ENCODE measurements at places on chromosomes 4 and X.

DNA sequence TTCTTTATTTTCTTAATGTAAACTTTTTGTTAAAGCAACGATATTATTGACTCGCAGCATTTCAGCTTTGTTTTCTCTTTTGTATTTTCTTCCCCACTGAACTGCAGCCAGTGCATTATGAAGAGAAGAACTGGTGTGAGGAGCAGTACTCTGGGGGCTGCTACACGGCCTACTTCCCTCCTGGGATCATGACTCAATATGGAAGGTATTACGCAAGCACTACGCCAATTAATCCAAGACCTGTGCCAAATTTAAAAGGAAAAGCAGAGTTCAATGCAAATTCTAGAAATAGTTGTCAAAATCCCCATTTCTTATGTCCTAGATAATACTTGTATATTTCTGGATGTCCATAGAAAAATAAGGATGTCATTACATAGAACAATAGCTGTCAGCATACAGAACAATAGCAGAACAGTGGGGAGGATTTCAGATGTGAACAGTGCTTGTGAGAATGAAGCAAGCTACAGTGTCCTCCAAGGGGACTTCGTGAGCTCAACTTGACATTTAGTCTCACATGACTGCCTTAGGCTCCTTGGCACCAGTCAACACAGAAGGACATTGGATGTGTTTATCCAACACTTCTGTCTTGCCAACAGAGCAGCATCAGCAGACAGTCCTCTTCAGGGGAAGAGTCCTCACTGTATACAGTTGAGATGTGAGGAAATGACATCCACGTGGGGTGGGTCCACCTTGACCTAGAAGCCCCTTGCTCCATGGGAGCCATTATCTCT lies 85.9 kb downstream of the MAOA start:
- peak; percentile 46 for DNase-seq

DNA sequence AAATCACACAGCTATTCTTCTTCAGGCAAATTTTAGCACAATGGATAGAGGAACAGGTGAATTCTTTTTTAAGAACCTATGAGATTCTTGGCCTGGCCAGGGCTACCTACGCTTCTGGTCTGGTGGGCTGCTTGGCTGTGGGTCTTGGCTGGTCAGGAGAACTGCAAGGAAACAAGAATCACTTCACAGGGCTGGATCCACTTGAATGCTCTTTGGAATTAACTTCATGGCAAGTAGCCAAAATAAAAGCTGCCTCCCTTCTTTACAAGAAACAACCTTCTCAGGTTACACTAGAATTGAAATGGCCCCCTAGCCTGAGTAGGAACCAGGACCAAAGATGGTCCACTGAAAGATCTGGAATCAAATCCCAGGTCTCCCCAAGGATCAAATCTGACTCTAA lies 519.1 kb downstream of the IQCM start:
- DNase-seq: no peak

DNA sequence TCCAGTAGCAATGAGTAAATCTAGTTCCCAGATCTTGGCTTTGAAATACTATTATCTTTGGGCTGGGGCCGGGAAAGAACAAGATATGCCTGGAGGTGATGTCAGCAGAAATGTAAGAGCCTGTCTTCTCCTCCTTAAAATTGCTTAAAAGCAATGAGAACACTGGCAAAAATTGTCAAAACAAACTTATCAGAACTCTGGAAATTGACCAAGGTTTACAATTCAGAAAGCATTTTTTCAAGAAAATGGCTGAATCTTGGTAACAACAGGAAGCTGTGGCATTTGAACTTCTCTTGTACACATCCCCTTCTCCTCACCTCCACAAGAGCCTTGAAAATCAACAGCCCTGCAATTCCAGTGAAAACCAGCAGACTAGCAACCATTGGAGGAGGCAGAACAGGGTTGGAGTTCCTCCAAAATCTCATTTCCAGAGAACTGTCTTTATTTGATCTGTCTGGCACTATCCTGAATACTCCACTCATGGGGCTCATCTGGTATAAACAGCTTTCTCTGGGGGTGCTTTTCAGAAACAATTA lies 13.5 kb downstream of the TIMP1 start:
- peak; percentile 13 for DNase-seq

GRCh38 chr4:105896984-105897775 lies 1.9 kb downstream of the NPNT start:
- DNase-seq: peak; percentile 54

DNA sequence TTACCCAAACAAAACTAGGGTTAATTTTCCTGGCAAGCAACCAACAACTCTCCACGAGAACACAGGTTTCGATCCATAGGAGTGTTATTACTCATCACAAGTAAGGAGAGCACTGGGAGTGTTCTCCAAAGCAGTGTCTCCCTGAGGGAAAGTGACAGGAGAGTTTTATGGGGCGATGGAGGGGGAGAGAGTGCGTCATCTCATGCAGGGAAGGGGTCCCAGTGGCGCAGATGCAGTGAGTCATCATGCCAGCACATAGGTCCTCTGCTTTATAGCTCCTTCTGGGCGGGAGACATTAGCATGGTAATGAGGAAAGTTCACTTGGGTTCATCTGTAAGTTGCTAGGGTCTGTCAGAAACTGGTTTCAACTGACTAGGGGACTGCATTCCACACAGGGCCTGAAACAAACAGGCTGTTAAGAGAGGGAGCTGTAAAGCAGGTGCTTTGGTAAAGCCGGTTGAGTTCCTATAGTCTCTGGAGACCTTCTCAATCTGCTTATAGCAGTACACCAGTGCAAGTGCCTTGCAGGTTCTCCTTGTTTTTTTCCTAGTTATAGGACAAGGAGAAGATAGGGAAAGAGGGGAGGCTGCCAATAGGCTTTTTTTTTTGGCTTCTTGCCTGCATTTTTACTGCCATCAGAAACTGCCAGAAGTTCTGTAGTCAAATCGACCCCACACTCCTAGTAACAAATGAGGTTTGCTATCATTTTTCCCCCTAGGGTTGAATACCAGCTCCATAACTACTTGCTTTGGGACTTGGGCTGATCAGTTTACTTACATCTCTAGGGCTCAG lies 12.8 kb upstream of the BOD1L1 start:
- DNase-seq: peak; percentile 76

DNA sequence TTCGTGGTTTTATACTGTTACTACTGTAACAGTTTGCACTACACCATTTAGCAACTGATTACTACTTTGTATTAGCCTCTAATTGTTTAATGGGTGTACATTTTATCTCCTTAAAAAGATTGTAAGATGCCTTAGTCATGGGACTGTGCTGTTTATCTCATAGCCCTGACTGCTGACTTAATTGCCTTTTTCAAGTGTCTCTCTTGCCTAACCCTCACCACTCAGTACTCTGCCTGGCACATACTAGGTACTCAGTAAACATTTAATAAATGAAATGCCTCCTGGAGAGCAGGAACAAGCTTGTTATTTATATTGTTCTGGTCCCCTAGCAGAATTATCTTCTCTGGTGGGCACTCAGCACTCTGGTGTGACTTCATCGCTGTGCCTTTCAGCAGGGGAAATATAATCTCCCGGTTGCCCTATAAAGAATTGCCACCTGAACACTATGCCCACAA lies 1.7 kb upstream of the STIM2 start:
- DNase-seq: peak; percentile 41

DNA sequence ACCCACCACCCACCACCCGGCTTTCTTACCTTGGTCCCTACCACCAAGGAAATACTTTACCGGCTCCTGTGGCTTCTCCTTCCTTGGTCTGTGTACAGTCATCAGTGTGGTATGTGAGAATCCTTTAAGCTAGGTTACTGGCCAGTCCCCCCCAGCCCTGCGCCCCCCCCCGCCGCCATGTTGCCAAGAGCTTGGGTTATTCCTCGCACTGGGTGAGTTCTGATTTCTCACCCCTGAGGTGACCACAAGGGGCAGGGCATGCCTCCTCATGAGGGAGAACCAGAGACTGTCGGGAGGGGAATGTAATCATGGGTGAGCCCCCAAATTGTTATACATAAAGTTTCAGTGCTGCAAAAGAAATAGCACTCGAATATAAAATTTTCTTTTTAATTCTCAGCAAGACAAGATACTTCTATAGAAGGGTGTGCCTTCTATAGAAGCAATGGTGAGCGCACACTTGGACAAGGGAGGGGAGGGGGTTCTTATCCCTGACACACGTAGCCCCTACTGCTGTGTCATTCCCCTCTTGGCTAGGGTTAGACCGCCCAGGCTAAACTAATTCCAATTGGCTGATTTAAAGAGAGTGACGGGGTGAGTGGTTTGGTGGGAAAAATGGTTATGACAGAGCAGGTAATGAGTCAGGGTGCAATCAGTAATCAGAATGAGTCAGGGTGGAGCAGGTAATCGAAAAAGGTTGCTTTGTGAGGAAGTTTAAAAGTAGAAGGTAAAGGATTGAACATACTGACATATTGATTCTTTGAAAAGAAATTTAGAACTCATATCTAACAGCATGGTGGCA lies 133.2 kb downstream of the KDM6A start:
- DNase-seq: peak; percentile 47

DNA sequence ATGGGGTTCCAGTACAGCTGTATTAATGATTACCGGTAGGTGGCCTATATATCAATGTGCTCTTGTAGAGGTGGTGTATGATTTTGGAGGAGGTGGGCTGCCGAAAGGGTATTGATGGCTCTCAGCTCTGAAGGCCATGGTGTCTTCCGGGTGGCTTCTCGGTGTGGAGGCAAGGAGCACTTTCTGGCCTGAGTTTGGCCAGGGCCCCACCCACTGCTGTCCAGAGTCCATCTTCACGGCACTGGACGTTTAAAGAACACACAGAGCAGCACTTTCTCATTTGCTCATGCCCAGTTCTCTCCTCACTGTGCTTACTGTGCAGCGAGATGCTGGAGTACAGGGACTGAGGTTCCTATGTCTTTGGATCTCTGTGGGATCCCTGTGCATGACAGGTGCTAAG lies 16.1 kb downstream of the BST1 start:
- no peak for DNase-seq

GRCh38 chr4:144721994-144722393 lies 76.0 kb downstream of the HHIP start:
- no peak for DNase-seq

DNA sequence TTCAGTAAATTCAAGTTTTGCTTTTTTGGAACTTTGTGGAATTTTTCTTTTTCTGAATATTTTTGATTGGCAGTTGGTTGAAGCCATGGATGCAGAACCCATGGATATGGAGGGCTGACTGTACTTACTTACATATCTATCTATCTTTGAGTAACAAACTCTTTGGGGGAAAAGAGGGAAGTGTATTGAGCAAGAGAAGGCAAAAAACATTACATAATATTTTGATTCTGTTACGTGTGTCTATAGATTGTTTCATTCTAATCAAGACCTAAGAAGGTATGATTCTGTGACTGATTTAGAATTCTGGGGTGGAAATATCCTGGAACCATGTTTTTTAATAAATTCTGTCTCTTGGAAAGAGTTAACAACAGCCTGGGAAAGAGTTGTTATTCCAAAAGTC lies 31.5 kb downstream of the GRSF1 start:
- DNase-seq: no peak

- peak; percentile 63 for DNase-seq
These were observed 50.0 kb downstream of the IQCM start for GRCh38 chr4:149765630-149766029.

- DNase-seq: no peak
These were observed 361.4 kb downstream of the RAPGEF2 start for GRCh38 chr4:159464302-159464701.

DNA sequence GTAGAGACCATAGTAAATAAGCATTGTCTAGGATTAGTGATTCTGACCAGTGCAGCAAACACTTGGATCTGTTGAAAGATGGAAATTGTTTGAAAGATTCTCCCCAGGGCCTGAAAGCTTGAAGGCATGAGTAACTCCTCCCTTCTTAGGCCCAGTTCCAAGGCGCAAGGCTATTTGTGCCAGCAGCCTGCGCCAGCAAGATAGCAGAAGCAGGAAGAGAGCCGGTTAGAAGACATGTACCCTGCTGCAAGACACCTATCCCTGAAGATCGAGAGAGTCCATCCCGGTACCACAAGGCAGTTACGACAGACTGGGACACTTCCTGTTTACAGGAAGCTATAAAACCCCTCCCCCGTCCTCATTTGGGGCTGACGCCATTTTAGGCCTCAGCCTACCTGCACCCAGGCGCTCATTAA lies 72.4 kb upstream of the JADE1 start:
- no peak for DNase-seq

DNA sequence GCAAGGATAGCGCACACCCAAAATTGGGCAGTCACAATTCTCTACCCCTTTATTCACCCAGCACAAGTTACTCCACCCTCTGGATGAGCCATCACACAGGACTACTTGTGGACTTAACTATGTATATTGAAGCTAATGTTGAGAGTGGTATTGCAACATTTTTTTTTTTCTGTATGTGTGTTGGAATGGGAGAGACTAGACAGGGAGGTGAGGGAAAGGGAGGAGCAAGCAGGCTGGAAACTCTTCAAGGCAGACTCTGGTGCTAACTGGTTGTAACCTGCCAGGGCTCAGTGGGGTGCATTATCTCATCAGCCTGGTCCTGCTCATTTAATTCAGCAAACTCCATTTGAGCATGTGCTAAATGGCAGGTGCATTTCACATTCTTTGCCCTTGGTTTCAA lies 18.4 kb upstream of the CWH43 start:
- peak; percentile 98 for DNase-seq

- peak; percentile 13 for DNase-seq
These were observed 280.9 kb upstream of the RPS6KA3 start for GRCh38 chrX:20547611-20548051.

DNA sequence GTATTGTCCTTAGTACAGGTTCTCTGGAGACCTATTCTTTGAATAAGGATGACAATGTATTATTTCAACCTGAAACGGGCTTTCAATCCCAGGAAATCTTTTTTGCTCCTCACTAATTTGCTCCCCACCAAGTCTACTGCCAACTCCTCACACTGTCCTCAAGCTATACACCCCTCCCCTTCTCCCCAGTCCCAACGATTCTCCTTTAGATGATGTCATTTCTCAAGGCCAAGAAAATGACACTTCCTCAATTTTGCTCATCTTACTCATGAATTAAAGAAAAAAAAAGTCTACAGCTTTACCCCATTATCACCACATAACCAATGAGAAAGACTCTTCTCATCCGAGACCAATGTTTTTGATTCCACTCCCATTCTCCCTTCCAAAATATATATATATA lies 20.6 kb downstream of the AP1S2 start:
- no peak for DNase-seq

GRCh38 chrX:87160435-87161010 lies 357.1 kb upstream of the KLHL4 start:
- DNase-seq: no peak

- DNase-seq: no peak
These were observed 3.7 kb downstream of the DOCK11 start for GRCh38 chrX:118499295-118499694.

DNA sequence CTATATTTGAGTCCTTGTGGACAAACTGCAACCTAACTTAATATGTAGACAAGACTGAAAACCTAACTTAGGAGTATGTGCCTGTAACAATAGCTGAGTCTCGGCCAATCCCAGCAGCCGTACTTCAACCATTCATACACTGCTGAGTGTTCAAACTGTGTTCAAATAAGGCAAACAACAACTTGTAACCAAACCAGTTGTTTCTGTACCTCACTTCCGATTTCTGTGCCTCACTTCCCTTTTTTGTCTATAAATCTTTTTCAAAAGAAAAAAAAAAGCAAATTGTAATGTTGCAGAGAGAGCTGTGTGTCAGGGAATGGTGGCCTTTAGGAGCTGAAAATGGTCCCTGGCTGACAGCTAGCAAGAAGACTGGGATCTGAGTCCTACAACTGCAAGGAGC lies 46.0 kb downstream of the GEMIN8 start:
- DNase-seq: no peak

Measured in epithelial cell of esophagus (primary cell).